Sciatic nerve (tissue), 2 donors: ENCODE measurements at places on chromosomes 7 and 10. TPM values are rescaled to one million over a fixed set of nuclear protein-coding genes. Genes with fewer than 3 reads are reported as not detected.

The PRPS1L1 gene
- total RNA-seq = not detected

The PTPRZ1 gene
- total RNA-seq = 8.8 TPM

The ASZ1 gene
- not detected for total RNA-seq

The TUBB8 gene
- not detected for total RNA-seq

The HTR7 gene
- total RNA-seq = 0.94 TPM

The GPR37 gene
- 0.13 TPM for total RNA-seq

The RBM28 gene
- total RNA-seq = 49.6 TPM

The PKD2L1 gene
- not detected for total RNA-seq

The AASS gene
- total RNA-seq = 54.3 TPM

The TFPI2 gene
- total RNA-seq = 4.1 TPM

The DLD gene
- 60.9 TPM for total RNA-seq

The TAS2R41 gene
- total RNA-seq = not detected

The LIPJ gene
- 0.13 TPM for total RNA-seq

The SLC26A5 gene
- total RNA-seq = 0.71 TPM

The IQUB gene
- 1.0 TPM for total RNA-seq

The IFIT1 gene
- 21.0 TPM for total RNA-seq

The DGKI gene
- 2.3 TPM for total RNA-seq

The BNIP3 gene
- total RNA-seq = 37.9 TPM

The HOXA2 gene
- total RNA-seq = 3.9 TPM

The CHRM2 gene
- total RNA-seq = not detected

The C7orf57 gene
- not detected for total RNA-seq

The GALNT17 gene
- 65.4 TPM for total RNA-seq

The ELN gene
- total RNA-seq = 62.8 TPM

The GNGT1 gene
- not detected for total RNA-seq

The UCN3 gene
- not detected for total RNA-seq

The SAP25 gene
- total RNA-seq = 13.6 TPM

The HPSE2 gene
- 1.7 TPM for total RNA-seq

The GRM3 gene
- total RNA-seq = not detected

The WEE2 gene
- not detected for total RNA-seq

The MYPN gene
- 0.13 TPM for total RNA-seq

The EGFR gene
- 125 TPM for total RNA-seq

The OIT3 gene
- not detected for total RNA-seq

The FOXI2 gene
- total RNA-seq = 0.40 TPM

The CYP3A4 gene
- total RNA-seq = not detected

The LOXL4 gene
- total RNA-seq = 8.2 TPM

The CNPY1 gene
- not detected for total RNA-seq

The LMTK2 gene
- total RNA-seq = 14.5 TPM

The ZDHHC4 gene
- total RNA-seq = 41.4 TPM

The HTR5A gene
- total RNA-seq = not detected

The STOX1 gene
- total RNA-seq = 0.27 TPM

The C10orf90 gene
- not detected for total RNA-seq

The MSMB gene
- not detected for total RNA-seq

The C10orf62 gene
- total RNA-seq = not detected

The ENTPD1 gene
- total RNA-seq = 28.7 TPM

The SPOCK2 gene
- total RNA-seq = 5.3 TPM

The HOXA13 gene
- total RNA-seq = 0.18 TPM

The ZNF239 gene
- total RNA-seq = 6.2 TPM

The C10orf53 gene
- not detected for total RNA-seq

The SCD gene
- 300 TPM for total RNA-seq

The GET4 gene
- total RNA-seq = 25.4 TPM
